ENCODE measurements at places on chromosomes 1 and 21.

DNA sequence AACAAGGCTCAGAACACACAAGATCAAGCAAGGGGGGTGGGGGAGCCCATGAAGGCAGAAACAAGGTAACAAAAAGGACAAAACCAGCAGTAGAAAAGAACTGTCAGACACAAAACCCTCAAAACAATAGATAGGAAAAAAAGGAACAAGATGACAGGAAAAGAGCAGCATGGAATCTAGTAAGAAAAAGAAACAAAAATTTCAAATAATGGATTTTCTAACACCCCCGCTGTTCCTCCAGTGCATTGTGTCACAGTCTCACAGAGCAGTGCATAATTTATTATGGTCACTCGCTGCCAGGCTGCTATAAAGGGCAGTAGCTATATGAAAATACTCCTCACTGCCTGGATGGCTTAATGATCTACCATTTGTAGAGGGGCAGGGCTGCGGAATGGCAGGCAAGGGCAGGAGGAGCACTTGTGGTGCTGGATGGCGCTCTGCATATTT is 567.9 kb downstream of the DPYD start:
- DNase-seq: no peak

- no peak for DNase-seq
These were observed 9.1 kb upstream of the C1QA start for GRCh38 chr1:22627331-22627730.

- no peak for DNase-seq
These were observed 34.9 kb downstream of the FOXO6 start for GRCh38 chr1:41396084-41396483.

- no peak for DNase-seq
These were observed 79.0 kb downstream of the PTPN14 start for GRCh38 chr1:214472364-214472763.

GRCh38 chr1:119829625-119830024 is 18.4 kb upstream of the REG4 start:
- DNase-seq: no peak

DNA sequence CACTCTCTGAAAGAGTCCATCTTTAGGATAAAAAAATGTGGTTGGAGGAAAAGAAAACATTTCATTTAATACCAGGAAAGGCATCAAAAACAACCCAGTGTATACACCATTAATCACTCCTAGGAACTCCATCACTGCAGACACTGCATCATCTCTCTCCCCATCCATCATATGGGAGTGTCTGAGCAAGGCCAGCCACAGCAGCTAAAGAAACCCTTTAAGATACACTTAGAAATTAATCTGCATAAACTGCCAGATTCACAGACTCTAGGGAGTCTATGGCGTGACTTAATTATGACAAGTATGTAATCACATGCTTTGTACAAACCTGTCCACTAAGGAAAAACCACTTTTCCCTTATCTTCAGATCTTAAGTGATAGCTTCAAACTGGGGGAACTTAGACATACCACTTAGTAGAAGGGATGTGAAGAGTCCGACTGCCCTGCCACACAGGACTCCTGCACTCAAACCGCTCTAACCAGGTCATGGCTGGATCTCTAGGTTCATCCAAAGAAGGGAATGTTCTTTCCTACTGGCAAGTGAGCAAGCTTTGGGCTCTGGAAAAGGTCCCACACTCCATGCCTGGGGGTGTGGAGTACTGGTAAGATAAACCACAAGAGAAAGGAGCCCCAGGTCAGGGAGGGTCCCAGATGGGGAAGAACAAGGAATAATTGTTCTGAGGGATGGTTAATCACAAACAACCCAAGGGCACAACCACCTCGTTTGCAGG is 61.0 kb upstream of the C8B start:
- DNase-seq: no peak

DNA sequence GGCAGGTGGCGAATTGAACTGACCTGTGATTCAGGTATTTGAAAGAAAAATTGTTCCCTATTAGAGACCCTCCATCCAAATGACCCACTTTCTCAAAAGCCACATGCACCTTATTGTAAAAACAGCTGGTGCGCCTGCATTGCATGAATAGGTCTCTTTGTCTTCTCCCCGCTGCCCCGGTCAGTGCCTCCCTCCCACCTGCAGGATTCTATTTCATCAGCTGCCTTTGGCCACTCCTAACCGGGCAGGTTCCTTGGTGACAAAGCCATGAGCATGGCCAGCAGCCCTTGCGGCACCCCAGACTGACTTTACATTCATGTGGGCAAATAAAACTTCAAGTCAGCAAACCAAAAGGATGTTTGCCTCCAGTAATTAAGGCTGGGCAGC is 6.4 kb downstream of the TMPRSS3 start:
- DNase-seq: no peak

- no peak for DNase-seq
These were observed 7.7 kb upstream of the GIPC2 start for GRCh38 chr1:78038071-78038470.

- DNase-seq: no peak
These were observed 612.2 kb downstream of the SMYD3 start for GRCh38 chr1:245894843-245895242.

DNA sequence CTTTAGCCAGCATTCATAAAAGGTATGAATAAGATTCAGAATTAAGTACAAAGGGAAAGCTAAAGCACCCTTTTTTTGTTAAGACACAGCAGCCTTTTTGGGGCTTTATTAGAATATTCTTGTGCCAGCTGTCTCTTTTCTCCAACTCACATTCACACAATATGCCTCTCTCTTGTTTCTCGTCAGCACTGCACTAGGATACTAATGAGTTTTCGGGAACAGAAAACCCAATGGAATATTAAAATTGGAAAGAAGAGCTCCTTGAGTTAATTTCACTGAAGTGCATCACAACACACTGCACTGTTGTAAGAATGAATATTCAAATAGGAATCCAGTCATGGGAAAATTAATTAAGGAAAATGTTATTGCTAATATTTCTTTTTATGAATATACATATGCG is 410.4 kb upstream of the BEND5 start:
- DNase-seq: no peak

GRCh38 chr1:64459743-64460142 is 10.2 kb upstream of the CACHD1 start:
- DNase-seq: no peak
